ENCODE measurements at places on chromosomes 16 and 17. TPM values are rescaled to one million over a fixed set of nuclear protein-coding genes. Genes with fewer than 3 reads are reported as not detected.

DNA sequence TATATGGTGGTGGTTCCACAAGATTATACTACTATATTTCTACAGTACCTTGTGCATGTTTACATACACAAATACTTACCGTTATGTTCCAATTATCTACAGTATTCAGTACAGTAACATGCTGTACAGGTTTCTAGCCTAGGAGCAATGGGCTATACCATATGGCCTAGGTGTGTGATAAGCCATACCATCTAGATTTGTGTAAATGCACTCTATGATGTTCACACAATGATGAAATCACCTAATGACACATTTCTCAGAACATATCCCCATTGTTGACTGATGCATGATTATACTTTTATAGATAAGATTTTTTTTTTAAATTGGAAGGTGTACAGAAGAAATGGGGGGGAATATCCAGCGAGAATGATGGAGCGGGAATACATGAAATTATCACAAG lies 123.0 kb upstream of the TOB1 start:
- peaks cover 16% of the 10 kb centered on the region for H3K4me1 ChIP-seq
- no peak for DNase-seq
- H3K27ac ChIP-seq = no peak overlapping the region

DNA sequence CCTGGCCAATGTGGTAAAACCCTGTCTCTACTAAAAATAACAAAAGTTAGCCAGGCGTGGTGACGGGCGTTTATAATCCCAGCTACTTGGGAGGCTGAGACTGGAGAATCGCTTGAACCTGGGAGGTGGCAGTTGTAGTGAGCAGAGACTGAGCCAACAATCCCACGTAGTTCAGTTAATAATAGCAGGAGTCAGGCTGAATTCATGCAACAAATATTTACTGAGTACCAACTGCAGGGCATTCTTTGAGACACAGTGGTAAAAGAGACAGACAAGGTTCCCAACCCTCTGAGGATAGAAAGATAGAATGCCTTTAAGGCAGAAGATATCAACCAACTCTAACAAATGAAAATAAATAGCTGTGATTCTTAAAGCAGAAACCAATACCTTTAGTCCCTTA lies 39.1 kb downstream of the SPOP start:
- peaks cover 32% of the 10 kb centered on the region for H3K4me1 ChIP-seq
- H3K36me3 ChIP-seq = no peaks in the 10 kb centered on the region
- peak overlapping the region; percentile 36 for H3K27ac ChIP-seq

TPSG1 gene
- not detected for total RNA-seq

KRTAP1-5 gene
- total RNA-seq = 31.8 TPM

DNA sequence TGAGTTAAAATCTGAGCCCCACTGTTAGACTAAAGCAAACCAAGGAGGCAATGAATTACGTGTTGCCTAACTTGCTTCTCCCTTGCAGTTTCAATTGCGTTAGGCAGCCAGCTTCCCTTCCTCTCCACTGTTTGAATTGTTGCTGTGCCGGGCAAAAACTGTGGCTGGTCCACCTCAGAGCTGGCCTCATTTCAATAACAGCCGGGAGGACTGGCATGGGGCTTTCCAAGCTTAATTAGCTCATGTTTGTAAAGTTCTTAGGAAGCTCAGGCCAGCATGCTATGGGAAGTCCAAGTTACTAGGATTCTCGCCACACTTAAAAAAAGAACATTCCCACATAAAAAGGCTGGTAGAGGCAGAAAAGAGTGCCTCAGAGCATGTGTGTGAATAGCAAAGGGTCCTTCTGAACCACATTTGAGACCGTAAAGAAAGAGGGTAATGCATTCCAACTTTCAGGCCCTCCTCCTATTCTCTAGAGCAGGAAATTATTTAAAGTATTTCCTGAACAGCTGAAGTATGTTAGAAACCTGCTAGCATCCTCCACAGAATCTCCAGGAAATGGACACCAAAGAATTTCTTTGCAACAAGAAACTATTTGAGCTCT lies 79.0 kb upstream of the SMURF2 start:
- peak overlapping the region; percentile 96 for H3K27ac ChIP-seq
- H3K36me3 ChIP-seq = no peaks in the 10 kb centered on the region
- peaks cover 35% of the 10 kb centered on the region for H3K4me1 ChIP-seq
- no peak for DNase-seq
- no peaks in the 10 kb centered on the region for H3K27me3 ChIP-seq

DNA sequence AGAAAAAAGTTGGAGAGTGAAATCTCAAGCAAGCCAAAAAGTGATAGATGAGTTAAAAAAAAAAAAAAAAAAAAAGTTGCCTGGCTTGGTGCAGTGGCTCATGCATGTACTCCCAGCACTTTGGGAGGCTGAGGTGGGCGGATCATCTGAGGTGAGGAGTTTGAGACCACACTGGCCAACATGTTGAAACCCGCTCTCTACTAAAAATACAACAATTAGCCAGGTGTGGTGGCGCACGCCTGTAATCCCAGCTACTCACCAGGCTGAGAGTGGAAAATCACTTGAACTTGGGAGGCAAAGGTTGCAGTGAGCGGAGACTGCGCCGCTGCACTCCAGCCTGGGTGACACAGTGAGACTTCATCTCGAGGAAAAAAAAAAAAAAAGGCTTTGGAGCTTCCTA lies 668.8 kb downstream of the WWOX start:
- DNase-seq = no peak
- H3K4me1 ChIP-seq = no peaks in the 10 kb centered on the region
- no peak overlapping the region for H3K4me3 ChIP-seq
- no peak overlapping the region for H3K27ac ChIP-seq
- H3K36me3 ChIP-seq = no peaks in the 10 kb centered on the region

DNA sequence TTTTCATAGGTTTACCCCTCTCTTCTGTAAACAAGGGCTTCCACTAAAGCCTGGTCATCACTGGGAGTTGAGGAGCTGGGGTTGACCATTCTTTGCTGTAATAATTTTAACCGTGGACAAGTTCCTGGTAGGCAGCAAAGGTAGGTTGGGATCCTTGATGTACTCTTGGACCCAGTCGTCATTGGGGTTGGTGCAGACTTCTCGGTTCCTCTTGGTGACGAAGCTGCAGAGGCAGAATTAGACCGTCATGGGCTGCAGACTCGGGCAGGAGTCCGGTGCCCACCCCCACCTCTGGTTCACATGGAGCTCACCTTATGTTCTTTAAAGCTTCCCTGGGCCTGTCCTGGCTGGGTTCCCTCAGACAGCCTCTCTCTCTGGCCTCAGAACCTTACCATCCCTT lies 3.8 kb downstream of the CCL16 start:
- peaks cover 4% of the 10 kb centered on the region for H3K27me3 ChIP-seq
- H3K36me3 ChIP-seq = no peaks in the 10 kb centered on the region
- no peak overlapping the region for H3K27ac ChIP-seq
- peaks cover 6% of the 10 kb centered on the region for H3K4me1 ChIP-seq
- no peak overlapping the region for H3K4me3 ChIP-seq
- no peak for DNase-seq

SCARF1 gene
- total RNA-seq = 0.88 TPM

CHD9NB gene
- total RNA-seq = 1.1 TPM

DNA sequence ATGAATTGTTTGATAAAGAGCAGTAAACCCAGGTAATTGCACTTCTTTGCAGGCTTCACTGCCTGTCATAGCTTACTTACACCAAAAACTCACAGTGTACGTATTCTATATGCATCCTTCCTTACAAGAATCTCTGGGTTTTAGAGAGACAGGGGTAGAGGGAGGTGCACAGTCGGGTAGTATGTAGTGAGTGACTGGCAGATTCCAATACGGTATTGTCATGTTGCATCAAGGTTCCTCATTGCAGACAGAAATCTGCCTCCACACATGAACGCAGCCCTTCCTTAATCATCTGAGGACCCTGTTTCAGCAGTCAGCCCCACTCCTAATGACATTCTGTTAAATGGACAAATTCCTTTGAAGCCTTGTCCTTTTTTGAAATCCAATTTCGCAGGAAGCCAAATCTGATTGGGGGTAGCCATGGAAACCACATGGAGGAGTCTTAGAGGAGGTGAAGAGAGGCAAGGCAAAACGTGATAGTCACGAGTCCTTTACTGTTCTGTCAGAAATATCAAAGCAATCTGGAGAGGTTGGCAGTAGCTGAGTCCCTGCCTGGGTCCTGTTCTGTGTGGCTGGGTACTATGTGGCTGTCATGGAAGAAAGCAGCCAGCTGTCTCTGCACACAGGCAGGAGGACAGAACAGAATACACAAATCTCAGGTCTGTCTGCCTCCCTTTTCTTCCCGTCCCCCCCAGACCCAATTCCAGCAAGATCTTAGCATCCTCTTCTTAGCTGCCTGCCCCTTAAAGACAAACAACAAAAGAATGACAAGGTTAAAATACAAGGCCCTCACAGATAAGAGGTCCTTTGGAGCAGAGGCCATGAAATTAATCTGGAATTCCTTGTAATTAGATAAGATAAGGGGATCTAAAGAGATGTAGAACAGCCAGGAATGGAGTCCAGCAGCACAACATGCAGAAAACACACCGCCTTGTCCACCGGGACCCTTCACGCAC lies 3.1 kb upstream of the SKAP1 start:
- no peak overlapping the region for H3K4me3 ChIP-seq
- peaks cover 82% of the 10 kb centered on the region for H3K27me3 ChIP-seq
- no peak for DNase-seq

SLC47A1 gene
- 1.1 TPM for total RNA-seq

AGRP gene
- total RNA-seq = not detected

- H3K4me1 ChIP-seq = peaks cover 11% of the 10 kb centered on the region
- H3K27ac ChIP-seq = peak overlapping the region; percentile 57
- peaks cover 4% of the 10 kb centered on the region for H3K27me3 ChIP-seq
- H3K36me3 ChIP-seq = no peaks in the 10 kb centered on the region
These were observed 103.3 kb downstream of the GNAO1 start for GRCh38 chr16:56294579-56294978.

GRCh38 chr16:79411805-79412204 lies 188.7 kb downstream of the MAF start:
- H3K4me1 ChIP-seq = no peaks in the 10 kb centered on the region
- no peak overlapping the region for H3K27ac ChIP-seq
- no peak overlapping the region for H3K4me3 ChIP-seq
- H3K27me3 ChIP-seq = no peaks in the 10 kb centered on the region
- no peak for DNase-seq

- no peak overlapping the region for H3K27ac ChIP-seq
- no peak overlapping the region for H3K4me3 ChIP-seq
- H3K36me3 ChIP-seq = no peaks in the 10 kb centered on the region
These were observed 25.6 kb upstream of the BHLHA9 start for GRCh38 chr17:1244606-1245012.
